ENCODE measurements at places on chromosomes 3 and 15.

DNA sequence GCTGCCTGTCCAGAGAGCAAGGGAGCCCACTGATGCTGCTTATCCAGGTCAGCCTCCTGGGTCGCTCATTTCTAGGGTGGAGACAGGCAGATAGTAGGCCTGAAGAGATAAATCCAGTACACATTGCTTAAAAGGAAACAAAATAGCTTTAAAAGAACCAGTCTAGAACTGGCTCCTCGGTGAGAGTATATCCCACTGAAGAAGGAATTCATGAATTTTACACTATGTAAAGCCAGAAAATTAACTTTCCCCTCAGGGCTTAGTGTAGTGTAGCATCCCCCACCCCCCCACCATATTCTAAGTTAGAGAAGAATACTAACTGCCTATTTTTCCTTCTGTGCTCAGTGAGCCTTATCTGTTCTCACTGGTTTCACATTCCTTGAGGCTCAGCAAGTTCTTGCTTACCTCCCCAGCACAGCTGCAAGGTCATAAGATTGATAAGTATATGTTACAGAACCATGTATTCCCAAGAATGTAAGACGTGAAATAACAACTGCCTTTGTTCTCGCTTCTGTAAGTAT, 30.5 kb upstream of the NOX5 start:
- no peak for DNase-seq

- DNase-seq = no peak
Observed at GRCh38 chr15:91857224-91857585, 3.7 kb downstream of the SLCO3A1 start.

GRCh38 chr3:4720316-4721075, 227.3 kb downstream of the ITPR1 start:
- DNase-seq = no peak

DNA sequence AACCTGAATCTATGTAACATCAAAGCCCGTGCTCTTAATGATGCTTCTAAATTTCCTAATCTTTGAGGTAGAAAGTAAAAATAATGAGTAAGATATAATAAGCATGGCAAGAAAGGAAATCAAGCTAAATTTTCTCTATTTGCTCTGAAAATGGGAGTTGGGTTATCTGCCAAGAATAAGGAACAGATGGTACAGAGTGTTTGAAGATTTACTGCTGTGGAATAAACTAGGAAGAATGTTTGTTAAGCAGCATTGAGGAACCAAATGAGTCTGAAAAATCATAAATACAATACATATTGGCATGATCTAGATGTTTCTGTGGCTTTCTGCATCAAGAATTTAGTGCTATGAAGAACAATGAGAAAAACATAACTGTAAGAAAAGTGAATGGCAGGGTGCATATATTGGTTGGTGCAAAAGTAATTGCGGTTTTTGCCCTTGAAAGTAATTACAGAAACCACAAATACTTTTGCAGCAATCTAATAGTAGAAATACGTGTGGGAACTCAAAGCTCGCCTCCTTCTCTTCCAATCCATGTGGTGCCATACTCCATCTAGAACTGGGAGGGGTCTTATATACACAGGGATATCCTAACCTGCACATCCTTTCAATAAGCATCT, 87.6 kb downstream of the SUCNR1 start:
- DNase-seq = no peak

DNA sequence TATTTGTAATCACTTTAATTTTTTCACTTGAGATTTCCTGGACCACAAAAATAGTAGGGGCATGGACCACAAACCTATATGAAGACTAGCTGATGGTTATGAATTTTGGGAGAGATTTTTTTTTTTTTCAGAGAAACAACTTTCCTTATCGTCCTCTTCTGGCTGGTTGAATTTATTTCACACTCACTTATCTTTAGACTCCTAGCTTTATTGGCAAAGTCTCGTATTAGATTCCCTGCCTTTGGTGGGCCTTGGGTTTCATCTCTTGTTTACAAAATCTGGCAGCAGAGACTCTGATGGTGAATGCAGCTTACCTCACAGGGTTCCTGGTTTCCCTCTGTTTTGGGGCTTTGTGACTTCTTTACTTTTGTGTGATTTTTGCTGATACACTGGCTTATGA, 44.5 kb upstream of the KIF23 start:
- DNase-seq = no peak

DNA sequence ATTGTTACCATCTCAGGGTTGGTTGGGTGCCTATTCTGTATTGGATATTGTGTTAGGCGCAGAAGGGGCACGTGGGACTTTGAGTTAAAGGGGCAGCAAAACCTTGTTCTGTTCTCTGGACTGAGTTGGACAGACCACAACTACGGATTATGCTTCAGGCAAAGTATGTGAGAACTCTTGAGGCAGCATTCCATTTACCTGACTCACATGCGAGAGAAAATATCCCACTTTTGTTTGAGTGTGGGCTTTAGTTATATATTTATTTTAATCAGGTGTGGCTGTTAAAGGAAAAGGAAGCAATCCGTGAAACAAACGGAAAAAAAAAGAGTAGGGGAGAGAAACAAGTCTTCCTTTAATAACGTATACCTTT, 627 bp upstream of the PLS1 start:
- DNase-seq = no peak

- no peak for DNase-seq
Observed at GRCh38 chr15:76398317-76399104, 61.9 kb downstream of the ISL2 start.

DNA sequence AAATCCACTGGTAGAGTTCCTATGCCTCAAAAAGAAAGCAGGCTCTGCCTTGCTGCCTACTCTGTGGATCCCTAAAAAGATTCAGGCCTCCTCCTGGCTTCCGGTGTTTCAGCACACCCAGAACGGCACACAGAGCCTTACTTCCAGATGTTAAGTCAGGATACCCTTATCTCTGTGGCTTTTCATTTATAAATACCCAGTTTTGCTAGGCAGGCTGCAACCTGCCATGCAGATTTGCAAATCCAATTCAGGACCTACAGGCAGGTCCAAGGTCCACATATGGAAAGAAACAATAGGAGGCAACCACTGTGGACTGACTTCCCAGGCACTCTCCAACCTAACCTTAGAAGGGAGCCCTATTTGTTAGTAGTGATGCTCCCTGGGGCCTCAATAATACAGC, 30.7 kb downstream of the EFL1 start:
- no peak for DNase-seq

Measured in activated CD4-positive, alpha-beta T cell treated with anti-CD3 and anti-CD28 coated beads, Interleukin-2, amount 50 U/mL, for 48 hours (primary cell).